ENCODE measurements at places on chromosomes 13 and 19.

GRCh38 chr19:35114353-35115176 lies 1.1 kb upstream of the FXYD3 start:
- peak; percentile 27 for DNase-seq

DNA sequence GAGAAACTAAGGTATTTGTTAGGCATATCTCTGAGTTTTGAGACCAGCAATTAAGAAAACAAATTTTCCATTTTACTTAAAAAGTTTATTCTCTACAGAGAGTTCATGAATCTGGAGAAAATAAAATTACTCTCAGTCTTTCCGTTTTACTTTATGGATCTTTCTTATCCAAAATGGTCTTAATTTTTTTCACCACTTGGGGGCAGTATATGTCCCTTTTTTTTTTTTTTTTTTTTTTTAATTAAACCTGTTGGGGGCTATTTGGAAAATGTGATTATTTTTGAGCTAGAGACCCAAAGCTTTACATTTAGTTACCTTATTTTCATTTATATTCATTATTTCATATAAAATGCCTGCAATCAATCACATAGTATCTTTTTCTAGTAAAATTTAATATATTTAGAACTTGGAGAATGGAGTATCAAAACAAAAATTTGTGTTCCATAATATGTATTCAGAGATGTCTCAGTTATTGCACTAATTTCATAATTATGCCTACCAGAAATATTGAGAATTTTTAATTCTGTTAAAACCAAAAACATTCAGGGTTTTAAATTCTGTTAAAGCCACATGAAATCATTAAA lies 27.1 kb downstream of the PIBF1 start:
- DNase-seq: peak; percentile 25

DNA sequence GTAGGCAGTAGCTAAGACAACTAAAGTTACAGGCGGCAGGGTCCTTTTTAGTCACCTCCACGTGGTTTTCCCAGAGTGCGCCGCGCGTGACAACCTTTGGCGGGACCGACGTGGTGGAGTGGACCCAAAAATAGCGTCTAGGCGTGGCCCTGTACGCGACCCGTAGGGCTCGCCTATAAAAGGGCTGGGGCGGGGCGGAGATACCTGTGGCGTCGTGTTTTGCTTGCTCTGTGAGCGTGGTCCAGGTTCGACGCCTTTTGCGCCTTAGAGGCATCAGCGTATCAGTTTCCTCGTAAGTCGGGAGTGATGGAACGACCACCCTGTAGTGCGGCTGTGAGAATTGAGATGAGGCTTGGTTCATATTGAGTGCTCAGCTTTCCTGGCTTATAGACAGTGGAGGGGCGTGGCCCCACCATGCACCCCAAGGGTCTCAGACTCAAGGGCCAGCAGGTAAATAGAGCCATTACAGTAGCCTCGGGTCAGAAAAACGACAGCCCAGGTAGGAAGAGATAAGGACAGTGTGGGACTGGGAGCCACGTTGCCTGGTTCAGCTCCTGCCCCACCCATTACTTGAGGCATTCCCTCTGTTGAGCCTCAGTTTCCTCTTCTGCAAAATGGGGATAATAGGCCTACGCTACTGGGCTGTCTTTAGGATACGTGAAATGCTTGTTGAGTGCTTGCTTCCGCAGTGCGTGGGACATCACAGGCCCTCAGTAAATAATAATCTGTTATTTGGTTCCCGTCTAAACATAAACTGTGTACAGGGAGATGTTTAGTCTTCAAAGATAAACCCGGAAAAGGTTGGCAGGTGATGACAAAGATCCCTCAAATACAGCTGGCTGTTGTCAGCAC lies 693 bp upstream of the TMED1 start:
- peak; percentile 88 for DNase-seq

- no peak for DNase-seq
Observed at GRCh38 chr13:37070956-37071355, 11.5 kb upstream of the SUPT20H start.

GRCh38 chr13:111202156-111202621 lies 87.1 kb downstream of the ARHGEF7 start:
- DNase-seq: peak; percentile 57

GRCh38 chr13:27036236-27036981 lies 135.2 kb downstream of the USP12 start:
- no peak for DNase-seq

GRCh38 chr13:94233401-94233800 lies 246.1 kb downstream of the DCT start:
- no peak for DNase-seq

GRCh38 chr19:39765091-39766076 lies 13.3 kb upstream of the LEUTX start:
- peak; percentile 24 for DNase-seq

DNA sequence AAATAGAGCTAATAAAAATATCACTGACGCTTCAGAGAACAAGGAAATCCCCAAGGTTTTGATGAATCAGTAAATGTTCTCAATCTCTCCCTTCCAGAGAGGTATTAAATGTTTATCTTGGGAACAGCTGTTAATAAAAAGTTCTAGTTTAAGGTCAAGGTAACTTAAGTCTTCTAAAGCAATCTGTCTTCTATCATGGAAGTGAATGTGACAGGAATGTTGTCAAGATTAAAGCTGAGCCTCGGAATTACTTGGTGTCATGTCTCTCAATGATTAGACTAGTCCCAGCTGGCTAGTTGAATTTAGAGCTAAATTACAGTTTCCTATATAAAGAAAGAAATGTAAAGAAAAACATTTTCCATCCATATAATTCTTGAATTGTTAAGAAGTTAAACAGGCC lies 23.4 kb downstream of the ESD start:
- DNase-seq: no peak

- DNase-seq: no peak
Observed at GRCh38 chr13:46555722-46556417, 2.9 kb downstream of the LRCH1 start.

DNA sequence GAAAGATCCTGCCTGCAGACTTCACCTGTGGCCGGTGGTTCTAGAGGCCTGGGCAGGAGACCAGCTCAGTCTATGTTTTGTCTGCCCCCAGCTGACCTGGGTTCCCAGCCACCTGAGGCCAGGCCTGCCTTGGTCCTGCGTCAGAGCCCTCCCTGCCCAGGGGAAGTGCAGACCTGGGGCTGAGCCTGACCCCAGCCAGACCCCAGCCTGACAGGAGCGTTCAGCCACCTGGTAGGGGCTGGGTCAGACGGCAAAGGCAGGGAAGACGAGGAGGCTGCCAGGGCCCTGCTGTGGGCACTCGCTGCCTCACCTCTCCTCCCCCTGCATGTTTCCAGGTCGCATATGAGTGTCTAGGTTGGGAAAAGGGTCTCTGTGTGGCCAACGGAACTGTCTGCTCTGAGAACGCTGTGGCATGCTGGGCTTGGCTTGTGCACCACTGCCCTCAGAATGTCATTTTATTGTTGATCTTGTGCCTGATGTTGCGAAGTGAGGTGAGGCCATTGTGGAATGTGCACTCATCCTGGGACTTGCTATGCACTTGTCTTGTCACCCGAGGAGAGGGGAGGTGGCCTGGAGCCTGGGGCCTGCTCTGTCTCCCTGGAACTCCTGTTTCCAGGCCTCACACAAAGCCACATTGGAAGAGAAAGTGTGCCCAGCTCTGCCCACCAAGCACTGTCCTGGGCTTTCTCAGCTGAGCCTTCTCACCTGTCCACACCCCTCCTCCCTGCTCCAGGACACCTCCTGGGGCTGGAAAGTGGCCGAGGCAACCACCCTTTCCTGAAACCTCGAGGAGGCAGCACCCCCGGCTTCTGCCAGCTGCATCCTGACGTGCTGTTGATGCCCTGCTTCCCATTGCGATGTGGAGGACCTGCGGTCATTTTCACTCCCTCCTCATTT lies 15.2 kb upstream of the MCF2L start:
- no peak for DNase-seq

DNA sequence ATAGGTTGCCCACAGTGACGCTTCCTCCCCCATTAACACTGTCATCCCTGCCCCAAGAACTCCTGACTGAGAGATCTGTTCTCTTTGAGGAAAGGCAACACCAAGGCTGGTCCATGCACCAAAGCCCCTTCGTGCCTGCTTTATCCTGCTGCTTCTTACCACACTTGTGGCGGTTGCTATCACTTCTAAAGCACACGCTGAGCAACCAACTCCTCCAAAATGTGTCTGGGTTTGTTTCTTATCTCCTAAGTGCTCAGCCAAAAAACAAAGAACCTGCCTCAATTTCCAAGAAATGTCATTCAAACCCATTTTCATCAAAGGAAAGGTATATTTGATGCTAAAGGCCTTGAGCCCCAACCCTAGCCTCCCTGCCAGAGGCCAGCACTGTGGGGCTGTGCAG lies 14.6 kb downstream of the ATP7B start:
- DNase-seq: no peak

DNA sequence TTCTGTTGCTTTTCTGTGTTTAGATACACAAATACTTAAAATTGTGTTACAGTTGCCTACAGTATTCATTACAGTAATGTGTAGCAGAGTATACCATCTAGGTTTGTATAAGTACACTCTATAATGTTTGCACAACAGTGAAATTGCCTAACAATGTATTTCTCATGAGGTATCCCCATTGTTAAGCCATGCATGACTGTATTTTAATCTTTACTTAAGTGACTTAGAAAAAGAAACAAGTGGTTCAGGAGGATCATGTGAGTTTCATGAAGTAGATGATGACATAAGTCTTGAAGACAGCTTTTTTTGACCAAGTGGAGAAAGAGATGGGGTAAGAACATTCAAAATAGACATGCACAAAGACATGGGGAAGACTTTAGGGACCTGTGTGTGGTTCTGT lies 8.4 kb upstream of the KCTD4 start:
- DNase-seq: no peak

GRCh38 chr13:41085961-41086585 lies 24.8 kb downstream of the WBP4 start:
- DNase-seq: no peak

- no peak for DNase-seq
Observed at GRCh38 chr13:48042894-48043293, 5.4 kb downstream of the NUDT15 start.

DNA sequence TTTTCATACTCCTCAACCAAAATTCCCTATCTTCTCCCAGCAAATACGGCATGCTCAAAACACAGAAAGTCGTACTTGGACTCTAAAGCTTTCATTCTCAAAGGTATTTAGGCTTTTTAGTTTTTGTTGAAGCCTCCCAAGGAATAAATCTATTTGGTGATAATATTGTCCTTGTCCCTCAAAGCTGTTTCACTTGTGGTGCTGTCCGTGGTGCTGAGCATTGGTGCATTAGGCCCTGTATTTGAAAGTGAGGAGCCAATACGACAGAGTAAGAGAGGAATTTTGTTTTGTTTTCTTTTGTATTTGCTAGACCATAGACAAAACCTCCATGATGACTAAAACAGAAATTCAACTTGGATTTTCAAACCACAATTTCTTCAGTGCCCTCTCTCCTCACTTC lies 3.2 kb upstream of the LGALS13 start:
- DNase-seq: no peak

DNA sequence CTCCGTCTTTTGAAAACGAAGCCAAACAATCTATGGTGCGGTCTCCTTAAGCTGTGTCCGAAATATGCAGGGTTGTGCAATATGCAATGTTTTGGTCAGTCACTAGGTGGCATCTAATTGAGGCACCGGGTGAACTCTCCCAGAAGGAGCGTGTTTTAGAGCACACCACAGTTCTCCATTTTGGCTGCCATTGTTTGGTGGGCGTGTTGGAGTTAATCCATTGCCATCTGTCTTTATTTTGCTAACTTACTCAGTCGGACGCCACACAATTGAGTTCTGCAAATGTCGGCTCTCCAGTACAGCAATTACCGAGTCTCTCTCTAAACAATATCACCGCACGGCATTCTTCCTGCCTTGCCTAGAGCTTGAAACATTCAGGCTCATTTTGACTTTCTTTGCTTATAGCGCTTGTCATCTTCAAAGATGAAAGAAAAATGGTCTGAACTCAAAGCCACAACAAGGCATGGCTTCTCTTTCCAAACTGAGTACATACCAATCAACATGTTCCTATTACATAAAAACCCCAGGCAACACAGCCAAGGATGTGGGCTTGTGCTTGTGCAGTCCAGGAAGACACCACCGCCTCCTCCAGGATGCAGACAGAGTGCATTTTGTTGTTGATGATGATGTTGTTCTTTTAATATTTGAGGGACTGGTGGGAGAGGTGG lies 182.0 kb upstream of the SERP2 start:
- peak; percentile 92 for DNase-seq

- no peak for DNase-seq
Observed at GRCh38 chr13:58950911-58951310, 1212.8 kb downstream of the DIAPH3 start.

GRCh38 chr19:14325863-14326262 lies 55.4 kb upstream of the ADGRE5 start:
- no peak for DNase-seq

DNA sequence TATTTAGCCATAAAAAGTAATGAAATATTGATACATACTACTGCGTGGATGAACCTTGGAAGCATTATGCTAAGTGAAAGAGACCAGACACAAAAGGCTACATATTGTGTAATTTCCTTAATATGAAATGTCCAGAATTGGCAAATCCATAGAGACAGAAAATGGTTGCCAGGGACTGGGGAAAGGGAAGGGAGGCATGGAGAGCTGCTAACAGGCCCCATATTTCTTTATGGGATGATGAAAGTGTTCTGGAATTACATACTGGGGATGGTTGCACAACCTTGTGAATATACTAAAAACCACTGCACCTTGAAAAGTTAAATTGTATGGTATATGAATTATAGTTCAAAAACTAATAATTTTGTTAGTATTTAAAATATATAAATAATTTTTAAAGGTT lies 3.6 kb downstream of the IFT88 start:
- DNase-seq: no peak

DNA sequence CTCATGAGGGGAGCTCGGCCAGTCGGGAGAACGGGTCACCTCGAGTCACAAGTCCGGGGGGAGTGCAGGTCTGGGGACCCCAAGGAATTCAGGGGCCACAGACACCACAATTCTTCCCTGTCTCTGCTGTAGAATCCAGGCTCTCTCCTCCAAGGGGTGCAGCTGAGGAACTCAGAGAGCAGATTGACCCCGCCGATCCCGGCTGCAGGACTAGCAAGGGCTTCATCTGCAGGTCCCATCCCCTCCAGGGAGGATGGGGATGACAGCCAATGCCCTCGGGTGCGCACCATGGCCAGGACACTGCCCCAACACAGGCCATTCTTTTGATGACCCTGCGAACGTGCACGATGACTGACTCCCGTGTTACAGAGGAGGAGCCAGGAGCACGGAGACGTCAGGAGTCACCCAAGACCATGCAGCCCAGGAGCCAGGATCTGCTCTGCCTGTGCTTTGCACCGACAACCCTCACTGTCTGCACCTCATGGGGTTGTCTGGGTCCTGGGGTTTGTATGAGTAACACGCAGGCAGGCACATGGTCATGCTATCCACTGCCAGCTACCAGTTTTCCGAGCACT lies 48.5 kb upstream of the TUBGCP3 start:
- DNase-seq: no peak

DNA sequence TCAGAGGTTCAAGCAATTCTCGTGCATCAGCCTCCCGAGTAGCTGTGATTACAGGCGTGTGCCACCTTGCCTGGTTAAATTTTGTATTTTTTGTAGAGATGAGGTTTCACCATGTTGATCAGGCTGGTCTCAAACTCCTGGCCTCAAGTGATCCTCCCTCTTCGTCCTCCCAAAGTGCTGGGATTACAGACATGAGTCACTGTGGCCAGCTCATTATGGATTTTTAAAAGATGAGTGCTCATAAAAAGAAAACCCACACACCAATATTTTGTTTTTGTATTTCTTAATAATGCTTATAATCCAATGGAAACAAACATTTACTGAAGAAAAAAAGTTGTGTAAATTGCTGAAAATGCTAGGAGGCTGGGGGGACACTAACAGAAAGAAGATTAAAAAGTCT lies 5.0 kb upstream of the MICU2 start:
- no peak for DNase-seq

All from NCI-H2081 (cell line).